ENCODE measurements at places on chromosomes 2 and 18.

DNA sequence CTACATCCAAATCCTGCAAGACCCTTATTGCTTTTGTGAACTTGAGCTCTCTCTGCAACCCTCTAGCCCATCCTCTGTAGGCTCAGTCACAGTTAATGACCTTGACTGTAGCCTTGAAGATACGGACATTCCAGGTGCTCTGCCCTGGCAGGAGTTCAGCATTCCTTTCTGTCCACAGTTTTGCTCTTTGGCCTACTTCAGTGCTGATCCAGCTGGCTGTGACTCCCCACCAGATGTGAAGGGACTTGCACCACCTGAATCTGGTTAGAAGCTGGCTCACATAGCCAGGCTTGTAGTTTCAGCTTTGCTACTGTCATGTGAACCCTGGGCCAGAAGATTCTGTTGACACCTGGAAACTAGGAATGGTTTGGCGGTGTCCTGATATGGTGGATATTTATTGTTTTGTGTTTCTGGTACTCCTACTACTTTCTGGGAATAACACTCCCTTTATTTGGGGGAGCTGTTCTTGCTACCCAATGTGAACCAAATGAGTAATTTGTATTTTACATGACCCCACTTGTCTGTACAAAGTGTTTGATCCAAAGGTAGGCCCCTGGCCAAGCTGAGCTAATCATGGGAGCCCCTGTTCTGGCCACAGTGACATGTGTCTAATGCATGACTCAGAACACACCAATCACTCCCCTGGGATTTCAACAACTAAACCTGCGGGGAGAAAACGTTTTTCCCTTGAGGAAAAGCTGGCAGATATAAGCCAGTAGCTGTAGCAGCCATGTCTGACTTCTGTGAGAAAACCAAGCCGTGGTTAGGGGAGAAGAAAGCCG, 73.4 kb downstream of the CDCA7 start:
- DNase-seq = no peak

DNA sequence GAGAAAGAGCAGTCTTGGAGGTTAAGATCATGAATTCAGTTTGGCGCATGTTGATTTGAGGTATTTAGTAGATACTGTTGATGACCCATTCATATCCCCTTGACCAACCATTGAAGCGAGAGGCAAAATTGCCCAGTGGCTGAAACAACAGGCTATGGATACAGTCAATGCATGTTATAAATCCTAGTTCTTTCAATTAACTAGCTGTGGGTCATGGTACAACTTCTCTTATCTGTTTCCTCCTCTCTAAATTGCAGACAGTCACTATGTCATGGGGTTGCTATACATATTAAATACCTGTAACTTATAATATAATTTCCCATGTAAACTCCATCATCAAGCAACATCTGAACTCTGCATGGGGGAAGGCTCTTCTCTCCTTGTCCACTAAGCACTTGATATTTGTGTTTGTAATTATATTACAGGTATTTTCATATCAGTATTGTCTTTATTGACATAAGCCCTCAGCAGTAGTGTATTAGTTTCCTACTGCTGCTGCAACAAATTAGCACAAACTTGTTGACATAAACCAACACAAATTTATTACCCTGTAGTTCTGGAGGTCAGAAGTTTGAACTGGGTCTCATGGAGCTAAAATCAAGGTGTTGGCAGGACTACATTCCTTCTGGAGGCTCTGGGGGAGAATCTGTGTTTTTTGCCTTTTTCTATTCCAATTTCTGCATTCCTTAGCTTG, 61.7 kb upstream of the ACTR3 start:
- no peak for DNase-seq

DNA sequence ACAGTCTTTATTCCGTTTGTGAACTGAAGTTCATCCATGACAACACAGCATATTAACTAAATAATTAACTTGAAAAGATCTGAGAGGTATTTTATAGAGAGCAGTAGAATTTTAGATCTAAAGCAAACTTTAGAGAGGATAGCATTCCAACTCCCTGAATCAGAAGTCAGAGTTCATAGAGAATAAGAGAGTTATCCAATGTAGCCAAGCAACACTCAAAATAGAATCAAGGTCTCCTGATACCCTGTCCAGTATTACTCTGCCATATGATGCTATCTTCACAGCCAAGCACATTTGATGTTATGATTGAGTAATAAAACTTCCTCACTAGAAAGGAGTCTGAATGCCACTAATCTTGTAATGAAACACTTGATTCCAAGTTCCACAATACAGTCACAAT, 55.5 kb downstream of the RIT2 start:
- DNase-seq = no peak

- DNase-seq = no peak
Measured at GRCh38 chr2:162075689-162076132, 1.7 kb upstream of the DPP4 start.

GRCh38 chr18:43405097-43405496, 127.8 kb upstream of the SYT4 start:
- DNase-seq = no peak

- DNase-seq = no peak
Measured at GRCh38 chr18:57754577-57755338, 48.4 kb downstream of the ATP8B1 start.

DNA sequence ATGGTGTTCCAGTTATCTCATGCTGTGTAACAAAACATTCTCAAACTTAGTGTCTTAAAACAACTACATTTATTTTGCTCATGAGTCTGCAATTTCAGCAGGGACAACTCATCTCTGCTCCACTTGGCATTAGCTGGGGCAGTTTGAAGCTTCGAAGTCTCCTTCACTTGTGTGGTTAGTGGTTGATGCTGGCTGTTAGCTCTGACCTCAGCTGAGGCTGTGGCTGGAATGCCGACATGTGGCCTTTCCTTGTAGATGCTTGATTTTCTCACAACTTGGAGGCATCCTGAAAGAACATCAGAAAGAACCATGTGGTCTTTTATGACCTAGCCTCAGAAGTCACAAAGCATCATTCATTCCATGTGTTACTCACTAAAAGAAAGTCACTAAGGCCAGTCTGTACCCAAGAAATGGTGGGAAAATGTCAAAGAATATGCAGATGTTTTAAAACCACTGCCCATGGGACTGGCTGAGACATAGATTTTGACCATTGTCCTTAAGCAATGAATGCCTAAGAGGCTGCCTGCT, 3.8 kb upstream of the TMSB10 start:
- DNase-seq = no peak

DNA sequence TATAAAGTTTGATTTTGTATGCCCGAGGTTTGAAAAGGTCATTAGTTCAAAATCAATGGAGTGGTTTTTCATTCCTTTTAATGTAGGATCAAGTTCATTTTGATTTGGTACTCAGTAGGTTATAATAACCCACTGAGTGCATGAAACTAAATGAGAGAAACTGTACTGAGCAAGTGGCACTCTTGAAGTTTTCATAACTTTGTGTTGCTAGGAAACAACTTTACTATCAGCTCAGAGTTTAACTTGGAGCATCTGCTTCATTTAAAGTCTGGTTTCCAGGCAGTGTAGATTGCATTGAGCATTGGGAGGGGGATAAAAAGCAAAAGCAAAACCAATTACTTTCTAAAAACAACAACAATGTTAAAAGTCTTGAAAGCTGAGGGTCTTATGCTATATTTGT, 1361.6 kb upstream of the CHAC2 start:
- no peak for DNase-seq

DNA sequence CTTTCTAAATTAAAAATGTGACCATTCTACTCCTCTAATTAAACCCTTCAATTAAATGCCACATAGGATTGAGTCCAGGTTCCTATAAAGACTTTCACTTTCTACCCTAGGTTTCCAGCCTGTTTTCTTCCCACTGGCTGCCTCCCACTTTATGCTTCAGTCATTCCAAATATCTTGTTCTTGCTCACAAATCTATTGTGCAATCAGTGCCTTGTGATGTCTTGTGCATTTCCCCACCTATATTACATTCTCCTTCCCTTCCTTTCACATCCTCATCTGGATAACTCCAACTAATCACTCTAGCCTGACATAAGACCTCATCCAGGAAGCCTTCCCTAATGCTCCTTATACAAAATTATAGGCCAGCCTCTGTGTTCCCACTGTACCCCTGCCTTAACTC, 281.7 kb upstream of the LRATD1 start:
- DNase-seq = no peak

GRCh38 chr2:149601141-149601796, 13.7 kb upstream of the MMADHC start:
- DNase-seq = no peak

- no peak for DNase-seq
Measured at GRCh38 chr18:35466334-35466733, 31.4 kb downstream of the INO80C start.

DNA sequence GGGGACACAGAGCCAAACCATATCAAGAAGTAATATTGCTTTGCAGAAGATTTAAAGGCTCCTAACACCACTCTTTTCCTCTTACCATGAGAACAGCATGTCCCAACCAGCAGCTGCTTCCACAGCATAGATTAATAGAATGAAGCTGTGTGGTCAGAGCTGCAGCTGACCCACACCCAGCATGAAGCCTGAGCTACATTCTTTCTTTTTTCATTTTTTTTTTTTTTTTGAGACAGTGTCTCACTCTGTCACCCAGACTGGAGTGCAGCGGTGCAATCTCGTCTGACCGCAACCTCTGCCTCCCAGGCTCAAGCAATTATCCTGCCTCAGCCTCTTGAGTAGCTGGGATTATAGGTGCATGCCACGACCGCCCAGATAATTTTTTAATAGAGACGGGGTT, 289.8 kb downstream of the RAD51AP2 start:
- no peak for DNase-seq

- no peak for DNase-seq
Measured at GRCh38 chr2:28173377-28173776, 219.3 kb upstream of the FOSL2 start.

DNA sequence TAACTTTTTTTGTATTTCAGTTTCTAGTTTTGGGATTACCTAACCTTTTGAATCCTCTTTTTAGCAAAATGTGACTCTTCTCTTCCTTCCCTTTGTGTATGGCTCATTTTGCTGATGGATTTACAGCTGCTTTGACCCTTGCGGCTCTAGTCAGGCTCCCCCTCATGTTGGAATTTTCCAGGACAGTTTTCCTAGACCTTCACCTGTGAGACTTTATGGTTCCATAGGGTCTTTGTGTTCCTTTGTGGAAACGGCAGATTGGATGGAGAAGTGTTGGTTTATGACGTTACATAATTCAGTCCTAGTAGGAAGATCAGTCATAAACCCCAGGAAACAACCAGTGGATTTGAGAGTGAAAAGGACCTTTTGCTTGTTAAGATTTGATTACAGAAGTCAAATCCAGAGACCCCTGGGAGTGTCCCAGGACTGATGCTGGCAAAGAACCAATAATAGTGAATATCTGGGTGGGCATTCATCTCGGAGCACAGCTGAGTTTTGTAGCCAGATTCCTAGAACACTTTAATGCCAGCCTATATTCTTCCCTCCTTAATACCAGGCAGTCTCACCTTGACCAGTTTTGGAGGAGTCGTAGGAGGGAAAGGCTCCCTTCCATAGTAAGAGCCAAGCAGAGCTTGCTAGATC, 42.7 kb downstream of the SOCS6 start:
- no peak for DNase-seq

GRCh38 chr2:43127208-43127940, 99.0 kb downstream of the ZFP36L2 start:
- DNase-seq = no peak

DNA sequence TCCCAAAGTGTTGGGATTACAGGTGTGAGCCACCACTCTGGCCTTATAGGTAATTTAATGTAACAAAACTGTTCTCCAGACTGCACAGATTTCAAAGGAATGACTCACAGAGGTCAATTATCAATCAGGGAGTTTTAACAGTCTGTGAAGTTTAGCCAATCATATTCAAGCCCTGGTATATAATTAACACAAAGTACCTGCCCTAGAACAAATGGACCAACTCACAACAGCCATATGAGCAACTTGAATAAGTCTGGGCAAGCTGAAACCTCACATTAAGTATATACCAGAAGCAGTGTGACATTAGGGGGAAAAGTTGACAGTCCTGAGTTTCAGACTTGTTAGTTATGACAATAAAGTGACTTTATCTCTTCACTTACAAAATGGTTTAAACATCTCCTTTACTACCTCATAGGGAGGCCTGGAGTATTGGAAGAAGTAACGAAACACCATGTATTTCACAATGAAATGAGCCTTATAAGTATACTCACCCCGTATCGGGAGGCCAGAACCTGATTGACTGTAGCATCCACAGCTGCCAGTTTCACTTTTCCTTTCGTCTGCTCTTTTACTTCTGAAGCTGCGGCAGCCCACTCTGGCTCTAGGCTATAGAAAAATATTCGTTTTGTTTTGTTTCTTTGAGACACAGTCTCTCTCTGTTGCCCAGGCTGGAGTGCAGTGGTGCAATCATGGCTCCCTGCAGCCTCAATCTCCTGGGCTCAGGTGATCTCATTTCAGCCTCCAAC, 22.2 kb downstream of the PDIA6 start:
- no peak for DNase-seq

DNA sequence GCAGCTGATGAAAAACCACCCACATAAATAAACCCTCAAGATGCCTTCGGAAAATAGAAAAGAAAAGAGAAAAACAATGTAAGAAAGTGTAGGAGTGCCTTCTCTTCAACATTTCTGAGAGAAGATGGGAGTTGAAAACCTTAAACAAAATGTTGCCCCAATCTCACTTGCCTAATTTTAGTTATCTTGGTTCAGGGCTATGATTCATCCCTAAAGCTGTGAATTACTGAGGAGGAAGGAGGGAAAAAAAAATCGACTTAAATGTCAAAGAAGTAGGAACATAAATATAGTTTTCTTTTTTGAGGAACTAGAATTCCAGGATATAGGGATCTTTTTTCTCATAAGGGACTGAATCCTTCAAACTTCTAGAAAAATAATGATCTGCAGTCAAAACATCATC, 360.3 kb downstream of the TGIF1 start:
- DNase-seq = no peak

GRCh38 chr2:70931376-70932000, 4.2 kb upstream of the ATP6V1B1 start:
- no peak for DNase-seq

- DNase-seq = no peak
Measured at GRCh38 chr2:45647986-45648520, 3.4 kb upstream of the PRKCE start.

DNA sequence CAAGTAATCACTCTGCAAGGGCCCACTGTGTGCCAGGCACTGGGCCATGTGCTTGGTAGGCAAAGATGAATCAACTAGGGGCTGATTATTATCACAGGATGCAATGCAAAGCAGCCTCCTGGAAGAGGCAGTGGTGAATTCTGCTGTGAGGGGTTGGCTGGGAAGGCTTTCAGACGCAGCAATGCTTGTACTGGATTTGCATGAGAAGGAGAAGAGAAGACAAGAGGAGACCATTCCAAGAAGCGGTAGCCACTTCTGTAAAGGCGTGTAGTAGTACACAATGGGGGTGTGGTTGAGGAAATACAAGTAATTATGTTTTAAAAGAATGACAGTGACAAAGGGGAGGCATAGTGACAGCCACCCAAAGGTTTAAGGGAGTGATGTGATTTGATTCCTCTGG, 502.7 kb downstream of the PLCL1 start:
- no peak for DNase-seq
